ENCODE measurements at places on chromosomes 4 and X.

- no peak for DNase-seq
Measured at GRCh38 chr4:157389741-157390140, 169.2 kb downstream of the GRIA2 start.

GRCh38 chr4:168269896-168270295, 48.7 kb downstream of the DDX60 start:
- no peak for DNase-seq

- DNase-seq, result peak; percentile 83
Measured at GRCh38 chr4:149370785-149371420, 444.7 kb downstream of the IQCM start.

- DNase-seq, result peak; percentile 26
Measured at GRCh38 chr4:1126506-1126905, 13.1 kb upstream of the RNF212 start.

GRCh38 chrX:124231451-124231759, 101.1 kb upstream of the TEX13D start:
- no peak for DNase-seq

DNA sequence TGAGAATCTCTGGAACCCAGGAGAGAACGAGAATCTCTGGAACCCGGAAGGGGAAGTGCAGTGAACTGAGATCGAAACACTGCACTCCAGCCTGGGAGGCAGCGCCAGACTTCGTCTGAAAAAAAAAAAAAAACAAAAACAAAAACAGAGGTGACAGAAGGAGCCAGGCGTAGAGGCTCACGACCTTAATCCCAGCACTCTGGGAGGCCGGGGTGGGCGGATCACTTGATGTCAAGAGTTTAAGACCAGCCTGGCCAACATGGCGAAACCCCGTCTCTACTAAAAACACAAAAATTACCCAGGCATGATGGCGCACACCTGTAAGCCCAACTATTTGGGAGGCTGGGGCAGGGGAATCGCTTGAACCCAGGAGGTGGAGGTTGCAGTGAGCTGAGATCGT, 17.0 kb downstream of the ZNF280C start:
- DNase-seq, result no peak

GRCh38 chr4:88211473-88212252, 53.2 kb upstream of the ABCG2 start:
- peak; percentile 62 for DNase-seq

DNA sequence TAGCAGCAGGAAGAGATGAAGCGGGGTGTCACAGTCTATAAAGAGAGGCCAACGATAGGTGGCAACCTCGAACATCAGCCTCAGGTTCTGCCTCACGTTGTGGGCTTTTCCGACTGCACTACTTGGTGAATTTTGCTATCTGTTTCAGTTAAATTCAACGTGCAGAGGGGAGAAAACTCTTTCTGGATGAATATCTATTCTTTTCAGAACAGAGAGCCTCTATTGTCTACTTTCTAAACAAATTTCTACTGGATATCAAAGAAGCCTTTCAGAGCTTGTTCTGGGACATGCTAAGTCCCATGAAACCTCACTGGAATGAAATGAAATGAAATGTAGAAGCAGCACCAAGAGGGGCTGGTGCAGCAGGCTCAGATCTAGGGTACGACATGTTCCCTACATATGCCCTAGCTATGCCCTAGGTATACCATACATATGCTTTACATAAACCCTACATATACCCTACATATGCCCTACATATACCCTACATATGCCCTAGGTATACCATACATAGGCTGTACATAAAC, 116.5 kb upstream of the TRIM2 start:
- no peak for DNase-seq

DNA sequence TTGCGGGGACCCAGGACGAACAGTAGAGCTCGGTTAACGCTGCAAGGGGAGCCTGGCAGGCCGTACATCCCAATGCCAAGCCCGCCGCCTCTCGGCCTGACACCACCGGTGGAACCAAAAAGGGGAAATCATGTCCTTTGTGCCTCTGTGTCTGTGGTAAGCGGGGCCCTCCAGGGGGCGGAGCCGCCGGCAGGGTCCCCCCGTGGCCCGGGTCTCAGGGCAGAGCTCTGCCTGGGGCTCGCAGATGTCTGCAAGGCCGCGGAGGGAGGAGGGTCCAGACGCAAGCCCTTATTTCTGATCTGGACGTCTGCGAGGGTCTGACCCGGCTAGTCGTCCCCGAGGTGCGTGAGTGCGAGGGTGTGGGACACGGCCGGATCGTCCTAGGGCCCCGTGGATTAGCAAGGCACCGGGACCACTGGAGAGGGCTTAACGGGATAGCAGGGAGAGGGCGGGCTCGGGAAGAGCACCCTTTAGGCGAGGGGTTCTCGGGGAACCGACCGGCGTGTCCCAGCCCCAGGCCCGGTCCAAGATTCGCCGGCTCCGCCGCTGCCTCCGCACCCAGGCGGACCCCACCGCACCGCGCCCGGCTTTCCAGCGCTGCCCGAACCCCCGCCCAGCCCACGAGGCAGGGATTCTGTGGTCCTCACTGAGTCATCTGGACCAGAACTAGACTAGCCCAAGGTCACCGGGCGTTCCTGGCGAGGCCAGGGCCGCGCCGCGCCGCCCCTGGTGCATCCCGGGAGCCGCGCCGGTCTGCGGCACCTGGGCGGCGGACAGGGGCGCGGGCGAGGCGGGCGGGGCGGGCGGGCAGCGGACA, 863 bp upstream of the FAM193A start:
- DNase-seq, result peak; percentile 37

DNA sequence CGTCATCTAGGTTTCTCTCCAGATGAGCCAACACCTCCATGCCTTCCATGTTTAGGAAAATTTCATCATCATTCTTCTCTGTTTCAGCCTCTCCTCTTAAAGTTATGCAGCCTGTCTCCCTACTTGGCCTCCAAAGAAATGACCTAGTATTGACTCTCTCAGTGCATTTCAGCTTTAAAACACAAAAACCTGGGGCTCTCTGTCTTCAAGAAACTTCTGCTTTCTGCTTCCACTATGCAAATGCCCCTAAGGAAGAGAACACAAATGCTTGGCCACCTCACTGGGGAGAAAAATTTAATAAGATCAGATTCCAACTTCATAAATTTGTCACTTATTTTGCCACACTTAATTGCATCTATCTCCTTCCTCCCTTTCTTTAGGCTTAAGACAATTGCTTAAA, 93.3 kb downstream of the GPRIN3 start:
- no peak for DNase-seq

DNA sequence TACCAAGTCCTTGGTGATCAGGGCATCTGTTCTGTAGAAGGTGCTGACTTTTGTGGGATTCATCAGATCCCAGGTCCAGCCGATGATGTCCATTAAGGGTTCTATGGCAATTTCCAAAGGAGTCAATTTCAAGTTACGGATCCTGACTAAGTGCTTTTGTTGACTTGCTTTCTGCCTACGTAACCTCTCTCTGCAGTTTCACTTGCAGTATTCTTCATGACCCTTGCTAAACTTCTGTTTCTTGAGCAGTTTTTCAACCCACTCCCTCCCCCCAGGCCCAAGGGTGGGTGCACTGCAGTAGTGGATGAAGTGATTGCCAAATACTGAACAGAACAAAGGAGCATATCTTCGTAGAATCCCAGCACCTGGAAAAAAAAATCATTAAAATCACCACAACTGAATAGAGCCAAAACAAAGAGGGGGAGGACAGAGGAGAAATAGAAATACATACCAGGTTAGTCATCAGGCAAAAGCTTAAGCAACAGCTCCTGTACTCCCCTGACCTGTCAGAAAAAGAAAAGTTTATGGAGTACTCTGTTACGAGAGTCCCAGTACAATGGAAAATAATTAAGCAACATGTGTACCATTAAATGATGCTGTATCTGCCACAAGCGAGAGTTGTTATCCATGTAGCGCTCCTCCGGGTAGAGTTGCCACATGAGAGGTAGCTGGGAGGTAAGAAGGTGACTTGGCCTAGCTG, 5.8 kb downstream of the CMC4 start:
- peak; percentile 72 for DNase-seq

GRCh38 chr4:176839656-176840055, 46.9 kb upstream of the VEGFC start:
- no peak for DNase-seq

GRCh38 chr4:158610790-158611189, 60.9 kb downstream of the C4orf46 start:
- DNase-seq, result peak; percentile 73

DNA sequence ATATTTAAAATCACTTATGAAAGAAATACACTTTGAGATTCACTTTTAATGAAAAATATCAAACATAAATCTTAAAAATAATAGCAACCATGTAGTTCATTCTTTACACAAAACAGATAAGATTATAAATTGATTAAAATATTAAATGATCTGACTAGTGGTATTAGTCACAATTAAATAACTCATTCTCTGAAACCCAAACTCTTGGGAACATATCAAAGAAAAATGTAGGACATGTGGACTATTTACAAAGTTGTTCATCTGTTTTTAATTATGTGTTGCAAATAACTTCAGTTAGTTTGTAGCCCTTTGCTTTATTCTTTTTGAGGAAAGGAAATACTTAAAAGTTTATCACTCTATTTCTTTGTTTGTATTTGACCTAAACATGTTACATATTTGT, 9.5 kb upstream of the GUCY1A1 start:
- DNase-seq, result no peak

GRCh38 chr4:8762356-8762755, 109.3 kb downstream of the HMX1 start:
- DNase-seq, result no peak

DNA sequence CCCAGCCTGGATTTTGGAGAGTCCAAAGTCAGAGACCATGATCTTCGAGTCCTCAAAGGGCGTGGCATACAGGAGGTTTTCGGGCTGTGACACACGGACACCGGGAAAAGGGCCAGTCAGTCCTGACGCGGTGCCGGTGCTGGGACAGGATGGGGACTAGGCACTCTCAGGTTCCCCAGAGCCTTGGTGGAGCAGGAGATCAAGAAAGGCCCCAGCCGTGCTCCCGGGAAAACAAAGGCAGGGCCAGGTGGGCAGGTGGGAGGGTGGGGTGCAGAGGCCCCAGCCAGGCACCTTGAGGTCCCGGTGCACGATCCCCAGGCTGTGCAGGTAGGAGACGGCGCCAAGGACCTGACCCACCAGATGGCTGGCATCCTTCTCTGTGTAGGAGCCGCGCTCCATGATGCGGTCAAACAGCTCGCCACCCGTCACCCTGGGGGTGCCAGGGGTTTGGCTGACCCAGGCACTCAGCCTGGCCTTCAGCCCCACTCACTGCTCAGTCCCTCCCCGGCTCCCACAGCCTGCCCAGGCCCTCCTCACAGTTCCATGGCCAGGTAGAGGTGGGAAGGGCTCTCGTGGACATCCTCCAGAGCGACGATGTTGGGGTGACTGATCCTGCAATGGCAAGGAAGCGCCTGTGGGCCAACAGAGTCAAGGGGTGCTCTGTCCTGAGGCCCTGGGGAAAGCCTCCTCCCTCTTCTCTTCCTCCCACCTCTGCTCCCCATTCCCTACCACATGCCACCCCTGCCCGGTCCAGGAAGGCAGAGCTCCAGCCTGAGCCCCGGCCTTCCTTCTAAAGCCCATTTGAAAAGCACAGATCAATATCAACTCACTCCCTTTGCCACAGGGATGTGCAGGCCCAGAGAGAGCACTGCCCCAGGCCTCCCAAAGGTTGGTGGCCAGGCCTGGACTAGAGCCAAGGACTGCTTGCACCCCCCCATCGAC, 1.8 kb downstream of the PNCK start:
- no peak for DNase-seq

DNA sequence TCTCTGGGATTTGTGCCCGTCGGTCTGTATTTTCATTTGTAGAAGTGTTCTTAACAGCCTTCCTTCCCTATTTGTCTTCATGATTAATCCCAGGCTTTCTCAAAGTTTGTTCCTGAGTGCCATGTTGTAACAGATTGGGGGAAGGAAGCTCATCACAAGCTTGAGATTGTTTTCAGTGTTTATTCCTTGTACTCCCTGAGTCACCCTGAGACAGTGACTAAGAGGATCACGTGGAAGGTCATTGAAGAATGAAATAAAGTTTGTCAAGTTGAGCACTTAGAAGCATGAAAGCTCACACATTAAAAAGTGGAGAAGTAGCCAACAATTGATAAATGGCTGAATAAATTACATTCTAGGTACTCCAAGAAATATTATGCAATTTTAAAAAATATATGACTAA, 153.5 kb upstream of the FAM241A start:
- DNase-seq, result peak; percentile 76

DNA sequence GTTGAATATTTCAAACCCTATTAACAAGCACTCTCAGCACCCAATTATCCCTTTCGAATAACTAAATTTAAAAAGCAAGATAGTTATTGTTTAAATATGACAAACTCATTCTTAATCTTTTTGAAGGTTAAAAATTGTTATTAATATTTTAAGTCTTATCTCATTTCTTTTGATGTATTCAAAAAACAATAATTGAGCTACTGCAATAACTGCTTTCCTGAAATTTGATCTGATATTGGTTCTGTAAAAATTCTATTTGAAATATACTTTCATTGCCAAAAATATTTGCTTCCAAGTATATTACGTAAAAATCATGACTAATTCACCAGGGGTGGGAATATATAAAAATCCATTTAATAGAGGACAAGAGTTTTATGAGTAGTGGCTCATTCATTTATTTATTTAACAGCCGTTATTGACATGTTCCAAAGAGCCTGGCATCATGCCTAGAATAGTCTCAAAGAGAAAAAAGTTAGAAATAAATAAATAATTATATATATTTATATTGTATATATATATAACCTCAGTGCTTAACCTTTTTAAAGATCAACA, 34.4 kb downstream of the GLRA3 start:
- peak; percentile 39 for DNase-seq

DNA sequence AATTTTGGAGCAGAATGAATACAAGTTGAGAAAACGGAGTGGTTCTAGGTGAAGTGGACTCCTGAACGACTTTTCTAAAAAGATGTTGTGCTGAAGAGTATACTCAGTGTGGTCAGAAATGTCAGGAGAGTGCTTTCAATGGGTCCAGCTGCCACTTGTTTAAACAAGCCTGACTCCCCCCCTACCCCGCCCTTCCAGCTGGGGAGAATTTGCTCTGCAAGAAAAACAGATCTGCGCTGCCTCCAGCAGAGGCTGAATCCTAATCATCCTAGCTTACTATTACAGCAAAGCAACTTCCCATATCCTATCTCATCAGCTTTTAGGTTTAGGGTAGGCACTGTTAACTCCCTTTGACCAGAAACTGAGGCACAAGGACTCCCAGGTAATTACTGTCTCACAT, 1.9 kb downstream of the MAP3K15 start:
- peak; percentile 5 for DNase-seq

DNA sequence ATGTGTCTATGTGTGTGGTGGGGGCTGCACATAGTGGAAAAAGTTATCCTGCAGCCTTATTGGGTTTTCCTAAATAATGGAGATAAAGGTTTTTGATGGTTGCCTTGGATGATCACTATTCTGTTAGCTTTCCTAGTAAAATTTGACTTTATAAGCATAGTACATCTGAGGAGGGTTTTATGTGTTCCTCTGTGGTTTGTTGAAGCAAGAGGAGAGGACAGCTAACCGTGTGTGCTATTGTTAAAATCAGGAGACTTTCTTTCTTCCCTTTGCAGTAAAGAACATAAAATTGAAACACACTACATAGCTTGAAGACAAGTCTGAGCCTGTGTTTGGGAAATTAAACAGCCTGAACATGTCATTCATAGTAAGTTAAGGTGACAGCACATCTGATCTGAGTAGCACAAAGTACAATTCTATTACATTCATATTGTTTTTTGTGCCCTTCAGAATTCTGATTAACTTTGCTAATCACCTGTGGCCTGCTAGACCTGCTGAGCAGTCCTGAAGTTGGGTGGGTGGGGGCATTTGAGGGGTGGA, 36.8 kb downstream of the C4orf51 start:
- no peak for DNase-seq

- no peak for DNase-seq
Measured at GRCh38 chrX:35244796-35245508, 302.4 kb downstream of the FAM47B start.
